NB4 (cell line): ENCODE measurements at places on chromosomes 2 and 18.
A peak's percentile ranks its signal among the peaks of the same experiment; 100 is the strongest.

- DNase-seq = no peak
Measured at GRCh38 chr2:54946220-54946805, 103.9 kb downstream of the RTN4 start.

- DNase-seq = no peak
Measured at GRCh38 chr2:47984041-47984440, 77.7 kb upstream of the FBXO11 start.

DNA sequence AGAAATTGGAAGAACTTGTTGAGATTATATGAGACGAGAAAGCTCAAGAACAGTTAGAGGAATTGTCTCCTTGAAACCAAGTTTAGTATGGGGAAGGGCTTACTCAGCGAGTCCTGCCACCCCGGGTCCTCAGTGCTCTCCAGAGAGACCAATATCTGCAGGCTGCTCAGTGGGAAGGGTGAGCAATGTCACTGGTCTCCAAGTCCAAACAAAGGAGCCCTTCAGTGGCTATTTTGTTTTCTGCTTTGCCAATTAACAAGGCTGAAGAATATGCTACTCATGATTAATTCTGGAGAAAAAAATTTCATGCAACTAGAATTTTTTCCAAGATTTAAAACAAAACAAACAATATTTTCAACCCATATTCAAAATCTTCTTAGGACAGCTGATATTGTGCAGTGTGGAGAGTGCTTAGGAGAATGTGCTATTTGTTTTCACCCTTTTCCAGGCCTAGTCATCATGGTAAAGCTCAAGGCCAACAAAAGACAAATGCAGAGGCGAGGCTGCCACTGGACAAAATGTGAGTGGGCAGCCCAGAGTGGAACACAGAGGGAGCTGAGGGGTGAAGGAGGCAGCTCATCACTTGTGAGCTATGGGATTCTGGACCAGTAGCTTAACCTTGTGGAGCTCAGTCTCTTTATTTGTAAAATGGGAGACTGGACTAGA is 83.8 kb upstream of the TMEM17 start:
- no peak for DNase-seq

DNA sequence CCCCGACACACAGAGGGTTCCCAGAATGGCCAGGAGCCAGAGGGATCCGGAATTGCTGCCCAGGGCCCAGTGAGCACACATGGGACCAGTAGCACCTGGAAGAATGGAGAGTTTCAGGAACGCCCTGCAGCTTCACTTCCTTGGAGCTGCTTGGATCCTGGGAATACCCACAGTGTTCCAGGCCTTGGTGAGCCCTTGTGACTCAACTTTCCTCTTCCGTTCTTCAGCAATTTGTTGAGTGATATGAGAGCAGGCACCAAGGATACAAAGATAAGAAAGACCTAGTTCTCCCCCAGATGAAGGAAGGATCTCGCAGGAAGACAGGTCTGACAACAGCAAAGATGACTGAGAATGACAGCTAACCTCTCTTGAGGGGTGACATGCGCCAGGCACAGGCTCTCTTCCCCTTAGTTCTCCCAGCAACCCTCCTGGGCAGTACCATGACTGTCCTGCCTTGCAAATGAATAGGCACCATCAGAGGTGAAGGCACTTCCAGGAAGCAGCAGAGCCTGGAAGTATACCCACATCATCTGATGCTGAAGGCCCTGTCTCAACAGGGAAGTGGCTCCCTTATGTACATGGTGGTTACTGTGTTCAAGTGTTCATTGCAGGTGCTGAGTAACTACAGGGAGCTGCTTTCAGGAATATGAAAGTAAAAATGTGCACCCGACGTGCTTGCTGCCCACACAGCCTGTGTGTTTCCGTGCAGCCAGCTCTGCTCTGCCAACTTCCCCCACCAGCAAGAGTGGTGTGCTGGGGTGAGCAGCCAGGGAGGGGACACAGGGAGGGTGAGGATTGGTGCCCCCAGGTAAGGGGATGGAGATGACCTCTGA is 116.2 kb downstream of the STPG4 start:
- DNase-seq = no peak

DNA sequence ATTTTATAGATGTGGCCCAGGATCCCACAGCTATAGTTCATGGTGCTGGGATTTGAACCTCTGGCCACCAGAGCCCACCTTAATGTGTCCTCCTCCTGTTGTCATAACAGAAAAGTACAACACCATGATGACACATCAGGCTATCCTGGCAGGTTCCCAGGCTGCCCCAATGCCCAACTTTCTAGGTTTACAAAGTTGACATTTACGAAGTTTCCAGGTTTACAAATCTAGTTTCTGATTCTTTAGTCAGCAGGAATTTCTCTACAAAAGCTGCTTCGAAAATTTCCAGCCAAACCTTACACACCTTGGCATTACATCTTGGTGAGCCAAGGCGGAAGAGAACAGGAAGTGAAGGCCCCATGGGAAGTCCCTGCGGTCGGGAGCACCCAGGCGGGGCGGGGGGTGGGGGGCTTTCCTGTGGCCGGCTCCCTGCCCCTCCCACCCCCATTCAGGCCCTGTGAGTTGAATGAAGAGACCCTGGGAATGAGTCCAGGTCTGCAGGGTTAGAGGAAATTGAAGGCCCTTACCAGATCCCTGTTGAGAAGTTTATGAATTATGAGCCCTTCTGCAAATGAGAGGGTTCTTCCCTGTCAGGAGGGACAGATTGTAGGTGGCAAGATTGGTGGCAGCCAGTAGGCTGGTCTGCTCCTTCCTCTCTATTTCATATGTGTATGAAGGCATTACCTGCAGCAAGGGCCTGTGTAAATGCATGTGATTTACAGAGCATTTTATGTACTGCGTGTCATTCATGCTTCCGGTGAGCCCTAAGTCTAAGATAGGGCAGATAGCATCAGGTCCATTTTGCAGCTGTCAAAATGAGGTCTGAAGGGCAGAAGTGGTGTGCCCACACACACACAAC is 11.1 kb upstream of the IL1RN start:
- peak; percentile 79 for DNase-seq

- DNase-seq = no peak
Measured at GRCh38 chr18:53752781-53753367, 471.6 kb downstream of the MBD2 start.
